ENCODE measurements at places on chromosomes 3 and 15.
A peak's percentile ranks its signal among the peaks of the same experiment; 100 is the strongest.

DNA sequence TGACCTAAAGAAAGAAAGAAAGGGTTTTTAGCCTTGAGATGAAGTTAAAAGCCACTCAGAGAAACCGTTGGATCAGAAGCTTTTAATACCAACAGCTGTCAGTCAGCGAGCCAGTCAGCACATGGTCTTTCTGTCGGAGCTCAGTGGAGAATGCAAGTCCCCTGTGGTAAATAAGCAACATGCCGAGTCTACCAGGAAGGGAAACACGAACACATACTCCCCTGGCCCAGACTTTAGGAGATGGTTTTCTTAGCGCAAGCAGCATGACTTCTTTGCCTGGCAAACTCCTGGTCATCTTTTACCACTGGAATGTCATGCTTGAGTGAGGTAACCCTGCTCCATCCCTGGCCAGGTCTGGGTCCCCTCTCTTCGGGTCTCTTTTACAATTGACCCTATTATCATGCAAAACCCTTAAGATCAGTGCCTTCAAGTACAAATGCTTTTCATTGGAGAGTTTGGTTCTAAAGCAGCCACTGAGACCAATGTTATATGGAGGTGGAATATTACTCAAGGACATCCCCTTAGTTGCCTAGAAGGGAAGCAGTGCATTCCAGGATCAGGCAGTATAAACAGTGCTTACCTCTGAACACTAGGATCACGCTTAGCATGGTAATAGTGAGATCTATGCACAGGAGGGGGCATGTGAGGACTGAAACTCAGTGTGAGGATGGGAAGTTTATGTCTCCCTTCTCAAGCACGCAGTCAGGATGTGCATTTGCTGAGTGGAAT lies 28.2 kb downstream of the SLCO3A1 start:
- DNase-seq: no peak

- DNase-seq: no peak
These were observed 35.1 kb downstream of the IGSF10 start for GRCh38 chr3:151425627-151426340.

- peak; percentile 2 for DNase-seq
These were observed 27.5 kb upstream of the CFAP161 start for GRCh38 chr15:81106560-81106959.

GRCh38 chr15:39110746-39111145 lies 470.1 kb upstream of the THBS1 start:
- DNase-seq: no peak

DNA sequence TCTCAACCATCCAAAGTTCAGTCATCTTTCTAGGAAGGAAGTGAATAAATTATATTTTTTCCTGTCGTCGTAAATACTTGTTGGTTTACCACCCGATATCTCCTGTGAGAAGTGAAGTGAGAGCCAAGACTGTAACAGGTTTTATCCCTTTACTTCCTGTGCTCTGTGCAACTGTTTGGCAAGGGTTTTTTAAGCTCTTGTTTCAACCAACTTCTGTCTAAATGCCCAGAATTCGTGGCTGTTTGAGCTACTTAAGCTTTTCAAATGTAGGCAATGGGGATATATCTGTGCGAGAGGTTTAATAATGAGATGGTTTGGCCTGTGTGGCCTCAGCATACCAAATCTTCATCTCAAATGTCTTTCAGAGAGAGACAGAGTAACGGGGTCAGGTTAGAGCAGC lies 134.7 kb downstream of the LRTM1 start:
- no peak for DNase-seq

GRCh38 chr15:83462026-83462425 lies 14.9 kb downstream of the SH3GL3 start:
- no peak for DNase-seq

- no peak for DNase-seq
These were observed 25.7 kb downstream of the GPD1L start for GRCh38 chr3:32132121-32132520.

GRCh38 chr3:13491206-13491974 lies 11.3 kb downstream of the HDAC11 start:
- no peak for DNase-seq

DNA sequence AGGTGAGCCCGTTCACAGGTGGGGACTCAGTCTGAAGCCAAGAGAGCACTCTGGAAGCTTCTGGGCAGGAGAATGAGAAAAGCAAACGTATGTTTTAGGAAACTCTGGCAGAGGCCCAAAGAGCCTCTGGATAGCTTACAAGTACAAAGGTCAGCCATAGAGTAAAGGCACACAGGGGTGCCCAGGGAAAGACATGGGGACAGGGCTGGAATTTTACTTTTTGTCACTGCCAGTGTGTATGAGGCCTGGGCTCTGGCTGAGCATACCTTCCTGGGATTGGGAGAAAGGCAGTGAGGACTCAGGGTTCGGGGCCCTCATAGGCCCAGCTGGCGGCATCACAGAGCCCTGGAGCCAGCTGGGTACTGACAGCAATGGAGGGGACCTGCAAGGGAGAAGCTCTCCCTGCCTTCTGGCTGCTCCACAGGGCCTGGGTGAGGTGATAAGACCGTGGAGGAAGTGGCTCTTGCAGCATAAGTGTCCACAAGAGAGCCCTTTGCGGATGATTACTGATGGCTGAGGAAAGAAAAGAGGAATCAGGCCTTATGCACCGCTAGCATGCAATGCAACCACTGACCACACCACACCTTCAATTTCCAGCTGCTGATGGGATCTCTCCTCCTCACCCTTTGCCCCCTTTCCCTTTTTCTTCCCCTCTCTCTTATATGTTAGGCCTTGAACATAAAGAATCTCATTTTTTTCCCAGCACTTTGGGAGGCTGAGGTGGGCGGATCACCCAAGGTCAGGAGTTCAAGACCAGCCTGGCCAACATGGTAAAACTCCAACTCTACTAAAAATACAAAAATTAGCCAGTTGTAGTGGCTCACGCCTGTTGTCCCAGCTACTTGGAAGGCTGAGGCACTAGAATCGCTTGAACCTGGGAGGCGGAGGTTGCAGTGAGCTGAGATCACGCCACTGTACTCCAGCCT lies 25.1 kb upstream of the BCL2L10 start:
- no peak for DNase-seq

- DNase-seq: no peak
These were observed 36.3 kb downstream of the METTL6 start for GRCh38 chr3:15391007-15391406.

DNA sequence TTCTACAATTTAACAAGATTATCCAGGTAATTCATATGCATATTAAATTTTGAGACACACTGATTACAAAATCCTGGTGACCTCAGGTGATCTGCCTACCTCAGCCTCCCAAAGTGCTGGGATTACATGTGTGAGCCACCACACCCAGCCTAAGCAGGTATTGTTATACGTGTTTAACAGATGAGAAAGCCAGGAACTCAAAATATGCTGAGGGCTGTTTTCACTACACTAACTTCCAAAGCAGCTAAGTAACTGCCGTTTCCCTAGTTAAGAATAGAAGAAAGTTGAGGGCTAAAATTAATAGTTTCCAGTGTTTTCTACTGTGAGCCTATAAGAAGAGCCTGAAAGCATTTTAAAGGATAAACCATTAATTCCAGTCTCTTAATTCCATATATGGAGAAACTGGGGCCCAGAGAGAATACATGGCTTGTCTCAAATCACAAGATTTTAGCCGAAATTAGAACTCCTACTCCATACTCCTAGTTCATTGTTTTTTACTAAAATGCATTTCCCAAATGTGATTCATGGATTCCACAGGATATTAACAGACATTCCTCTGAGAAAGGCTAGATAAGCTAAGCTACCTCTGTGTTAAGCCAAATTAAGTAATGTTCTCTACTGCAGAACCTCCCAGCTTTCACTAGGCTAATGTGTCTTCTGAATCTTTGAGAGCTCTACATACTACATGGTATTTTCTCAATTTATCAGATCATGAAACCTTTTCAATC lies 17.0 kb upstream of the AVEN start:
- DNase-seq: no peak

- DNase-seq: no peak
These were observed 34.3 kb downstream of the ASTE1 start for GRCh38 chr3:130992344-130992743.

- DNase-seq: no peak
These were observed 284.9 kb upstream of the TBL1XR1 start for GRCh38 chr3:177482048-177482691.

GRCh38 chr3:136617198-136617597 lies 135.0 kb downstream of the STAG1 start:
- DNase-seq: no peak

- DNase-seq: no peak
These were observed 10.1 kb downstream of the CCNB2 start for GRCh38 chr15:59115047-59115446.

DNA sequence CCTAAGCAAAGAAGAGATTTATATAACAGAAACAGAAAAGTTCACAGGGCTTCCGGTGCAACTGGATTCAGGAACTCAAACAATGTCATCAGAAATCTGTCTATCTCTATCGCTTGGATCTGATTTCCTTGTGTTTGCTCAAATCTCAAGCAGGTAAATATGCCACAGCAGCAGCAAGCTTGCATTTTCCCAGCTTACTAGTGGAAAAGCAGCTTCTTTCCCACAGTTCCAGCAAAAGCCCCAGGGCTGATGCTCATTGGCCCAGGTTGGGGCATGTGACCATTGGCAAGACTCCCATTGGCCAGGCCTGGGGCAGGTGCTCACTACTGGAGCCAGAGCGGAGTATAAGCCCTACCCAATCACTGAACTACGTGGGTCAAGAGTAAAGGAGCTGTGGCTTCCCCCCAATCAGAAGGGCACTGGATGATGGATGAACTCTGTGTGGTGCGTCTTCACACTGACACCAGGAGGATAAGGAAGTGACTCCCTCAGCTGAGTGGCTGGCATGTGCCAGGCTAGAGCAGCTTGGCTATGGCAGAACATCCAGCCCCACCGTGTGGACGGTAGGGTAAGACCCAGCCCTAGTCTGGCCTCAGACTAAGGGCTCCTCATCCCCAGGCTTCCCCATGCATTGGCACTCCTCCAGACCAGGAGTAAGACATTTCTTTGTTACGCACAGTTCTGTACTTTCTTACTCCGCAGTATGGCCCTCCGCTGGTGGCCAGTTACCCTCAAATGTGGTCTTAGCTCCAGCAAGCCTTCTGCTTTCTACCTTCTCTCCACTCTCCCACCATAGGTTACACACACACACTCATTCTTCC lies 13.1 kb upstream of the VIPR1 start:
- DNase-seq: no peak

- no peak for DNase-seq
These were observed 73.6 kb upstream of the ACAD9 start for GRCh38 chr3:128805772-128806171.

DNA sequence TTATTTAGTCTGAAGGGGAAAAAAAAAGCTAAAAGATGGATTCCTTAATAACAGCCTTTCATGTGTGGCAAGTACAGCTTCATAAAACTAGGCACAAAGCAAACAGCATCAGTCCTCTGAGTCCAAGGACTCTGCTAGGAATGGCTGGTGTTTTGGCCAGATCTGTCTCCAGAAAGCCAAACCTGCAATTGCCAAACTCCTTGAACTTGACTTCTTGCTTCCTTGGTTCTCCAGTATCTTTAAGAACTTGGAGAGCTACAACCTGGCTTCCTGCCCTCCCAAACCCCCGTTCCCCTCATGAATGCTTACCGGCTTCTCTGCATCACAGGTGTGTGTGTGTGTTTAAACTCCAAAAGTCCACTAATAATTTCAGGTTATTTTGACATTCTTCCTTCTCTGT lies 1.6 kb upstream of the PLOD2 start:
- no peak for DNase-seq

DNA sequence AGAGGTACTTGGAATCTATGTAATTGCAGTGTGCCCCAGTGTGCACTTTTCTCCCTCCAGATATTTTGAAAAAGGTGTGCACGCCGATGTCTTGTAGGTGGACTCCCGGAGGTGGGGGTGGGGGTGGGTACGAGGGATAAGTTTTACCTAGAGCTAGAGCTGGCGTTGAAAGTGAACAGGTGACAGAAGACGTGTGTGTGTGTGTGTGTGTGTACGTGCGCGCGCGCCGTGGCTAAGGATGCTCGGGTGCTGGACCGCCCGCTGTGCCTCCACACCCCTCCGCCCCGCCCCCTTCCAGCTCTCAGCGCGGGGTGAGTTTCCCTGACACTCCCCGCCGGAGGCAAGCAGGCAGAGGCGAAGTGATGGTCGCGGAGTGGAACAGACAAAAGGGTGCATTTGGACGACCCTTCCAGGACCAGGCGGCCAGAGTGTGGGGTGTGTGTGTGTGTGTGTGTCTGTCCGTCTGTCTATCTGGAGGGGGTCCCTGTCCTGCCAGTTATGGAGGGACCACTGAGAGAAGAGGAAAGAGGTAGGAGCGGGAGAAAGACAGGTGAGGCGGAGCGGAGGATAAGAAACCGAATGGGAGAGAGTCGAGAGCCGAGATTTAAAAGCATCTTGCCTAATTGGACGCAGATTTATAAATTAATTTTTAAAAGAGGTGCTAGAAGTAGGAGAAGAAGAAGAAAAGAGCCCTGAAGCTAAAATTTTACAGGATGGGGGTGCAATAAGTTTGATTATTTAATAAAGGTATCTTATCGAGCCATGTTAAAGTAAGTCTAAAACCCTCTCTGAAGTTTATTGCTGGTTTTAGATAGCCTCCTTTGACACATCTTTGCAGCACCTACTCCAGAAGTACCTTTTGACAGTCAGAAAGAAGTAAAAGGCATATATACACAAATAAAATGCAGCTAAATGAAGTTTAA lies 335.8 kb upstream of the THRB start:
- DNase-seq: no peak

DNA sequence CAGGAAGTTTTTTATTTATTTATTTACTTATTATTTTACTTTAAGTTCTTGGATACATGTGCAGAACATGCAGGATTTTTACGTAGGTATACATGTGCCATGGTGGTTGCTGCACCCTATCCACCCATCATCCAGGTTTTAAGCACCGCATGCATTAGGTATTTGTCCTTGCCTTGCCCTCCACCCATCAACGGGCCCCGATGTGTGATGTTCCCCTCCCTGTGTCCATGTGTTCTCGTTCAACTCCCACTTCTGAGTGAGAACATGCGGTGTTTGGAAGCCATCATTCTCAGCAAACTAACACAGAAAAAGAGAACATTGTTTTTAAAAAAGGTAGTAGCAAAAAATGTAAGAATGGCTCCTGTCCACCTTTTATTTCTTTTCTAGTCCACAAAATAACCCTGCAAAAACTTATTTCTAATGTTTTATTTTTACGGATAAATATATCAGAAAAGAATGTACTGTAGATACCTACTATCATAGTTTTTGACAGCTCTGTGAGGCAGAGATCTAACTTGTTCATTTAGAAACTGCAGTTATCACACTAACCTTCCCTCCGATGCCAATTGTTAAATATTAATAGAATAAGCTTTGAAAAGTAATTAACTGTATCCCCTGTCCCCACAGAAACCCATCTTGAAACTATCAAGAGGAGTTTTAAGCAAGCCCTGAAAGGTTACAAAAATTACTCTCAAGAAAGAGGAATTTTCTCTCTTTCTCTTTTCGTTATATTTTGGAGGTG lies 189.2 kb downstream of the LPP start:
- no peak for DNase-seq

- DNase-seq: no peak
These were observed 2.9 kb upstream of the JAGN1 start for GRCh38 chr3:9887480-9887879.

GRCh38 chr3:69326855-69327300 lies 59.0 kb downstream of the FRMD4B start:
- peak; percentile 32 for DNase-seq

DNA sequence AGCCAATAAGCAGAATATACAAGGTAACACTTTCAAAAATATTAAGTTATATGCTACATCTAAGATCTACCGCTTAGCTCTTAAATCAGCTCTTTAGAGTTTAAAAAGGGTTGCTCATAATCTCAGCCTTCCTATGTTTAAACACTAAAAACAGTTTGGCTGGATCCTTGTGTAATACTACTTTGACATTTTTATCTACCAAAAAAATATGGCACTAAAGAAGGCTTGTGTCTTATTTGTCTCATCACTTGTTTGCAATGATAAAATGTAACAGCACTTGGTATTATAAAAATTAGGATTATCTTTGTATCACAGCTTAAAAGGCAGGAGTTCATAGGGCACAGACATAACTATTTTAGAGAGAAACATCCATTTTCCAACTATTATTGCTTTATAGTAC lies 9.8 kb downstream of the ANKRD28 start:
- no peak for DNase-seq
